ENCODE measurements at places on chromosomes 12 and 14.

DNA sequence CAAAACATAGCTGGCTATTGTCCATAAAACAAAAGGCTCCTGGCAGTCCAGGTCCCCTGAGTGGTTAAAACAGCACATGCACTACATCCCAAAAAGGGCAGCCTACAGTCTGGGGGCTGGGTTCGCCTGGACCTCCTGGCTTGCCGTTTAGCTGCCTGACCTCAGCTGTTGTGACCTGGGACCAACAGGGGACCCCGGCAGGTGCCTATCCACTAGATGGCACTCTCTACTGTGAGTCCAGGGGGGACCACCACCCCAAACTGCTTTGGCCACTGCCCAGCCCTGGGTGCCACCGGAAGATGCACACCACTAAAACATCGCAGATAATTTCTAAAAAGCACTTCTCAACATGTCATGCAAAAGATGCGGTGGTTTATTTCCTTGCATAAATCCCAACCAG, 2.9 kb upstream of the RTL1 start:
- no peak for DNase-seq

GRCh38 chr12:52402873-52403540, 3.1 kb downstream of the KRT82 start:
- DNase-seq = no peak

- no peak for DNase-seq
Measured at GRCh38 chr12:12267742-12268200, 927 bp upstream of the LRP6 start.

DNA sequence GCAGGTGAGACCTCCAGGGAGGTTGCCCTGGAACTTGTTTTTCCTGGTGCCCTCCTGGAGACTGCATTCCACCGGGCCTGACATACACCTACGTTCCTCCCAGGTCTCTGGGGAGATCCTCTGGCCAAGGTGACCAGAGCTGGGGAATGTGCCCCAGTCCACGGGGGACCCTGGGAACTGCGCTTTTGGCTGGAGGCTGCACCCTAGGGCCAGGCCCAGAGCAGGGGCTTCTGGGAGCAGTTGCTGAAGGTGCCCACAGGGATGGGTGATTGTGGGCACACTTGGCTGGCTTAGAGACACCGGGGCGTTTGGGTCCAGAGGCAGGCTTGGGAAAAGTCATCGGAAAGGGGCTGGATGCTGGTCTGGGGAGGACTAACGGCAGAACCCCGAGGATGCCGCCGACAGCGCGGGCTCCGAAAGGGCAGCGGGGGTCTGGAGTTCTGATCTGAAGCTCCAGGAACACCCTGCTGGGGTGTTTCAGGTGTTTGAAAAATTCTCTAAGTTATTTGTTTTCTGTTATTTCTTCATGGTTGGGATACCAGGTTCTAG, 36.5 kb upstream of the TDRD9 start:
- no peak for DNase-seq

DNA sequence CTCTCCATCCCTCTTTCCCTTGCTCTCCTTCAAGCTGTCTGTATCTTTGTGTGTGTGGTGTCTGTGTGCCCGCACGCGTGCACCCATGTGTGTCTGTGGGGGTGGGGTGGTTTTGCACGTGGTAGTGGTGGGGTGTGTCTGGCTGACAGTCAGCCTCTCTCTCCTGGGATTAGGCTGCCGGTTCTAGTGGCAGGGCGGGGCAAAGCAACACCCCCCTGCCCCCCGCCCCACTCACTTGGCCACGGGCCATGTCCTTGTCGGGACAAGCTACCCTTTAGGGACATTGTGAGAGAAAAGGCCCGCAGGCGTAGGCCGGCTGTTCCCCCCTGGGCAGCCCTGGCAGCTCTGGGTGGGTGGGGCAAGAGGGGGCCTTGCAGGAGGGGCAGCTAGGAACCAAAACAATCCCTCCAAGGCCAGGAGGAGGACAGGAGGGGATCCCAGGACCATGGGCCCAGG, 182.6 kb downstream of the ALG10 start:
- no peak for DNase-seq

DNA sequence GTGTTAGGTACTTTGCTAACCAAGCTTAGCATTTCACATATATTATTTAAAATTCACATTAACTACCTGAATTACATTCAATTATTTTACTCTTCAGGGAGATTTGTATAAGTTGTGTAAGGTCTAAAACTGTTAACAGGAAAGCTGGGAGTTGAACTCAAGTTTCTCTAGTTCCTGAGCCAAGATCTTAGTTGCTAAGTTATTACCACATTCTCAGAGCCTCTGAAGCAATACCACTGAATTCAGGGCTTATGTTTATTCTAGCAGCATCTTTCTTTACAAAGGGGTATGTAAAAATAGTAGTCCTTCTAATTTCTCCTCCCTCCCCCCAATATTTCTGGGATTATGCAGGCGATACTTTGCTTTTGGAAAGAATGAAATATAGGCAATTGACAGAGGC, 786.8 kb downstream of the DIO2 start:
- peak; percentile 76 for DNase-seq

All from choroid plexus epithelial cell (primary cell).